ENCODE measurements at places on chromosomes 6 and 20.

GRCh38 chr6:135887069-135887468, 35.6 kb downstream of the PDE7B start:
- DNase-seq: no peak

DNA sequence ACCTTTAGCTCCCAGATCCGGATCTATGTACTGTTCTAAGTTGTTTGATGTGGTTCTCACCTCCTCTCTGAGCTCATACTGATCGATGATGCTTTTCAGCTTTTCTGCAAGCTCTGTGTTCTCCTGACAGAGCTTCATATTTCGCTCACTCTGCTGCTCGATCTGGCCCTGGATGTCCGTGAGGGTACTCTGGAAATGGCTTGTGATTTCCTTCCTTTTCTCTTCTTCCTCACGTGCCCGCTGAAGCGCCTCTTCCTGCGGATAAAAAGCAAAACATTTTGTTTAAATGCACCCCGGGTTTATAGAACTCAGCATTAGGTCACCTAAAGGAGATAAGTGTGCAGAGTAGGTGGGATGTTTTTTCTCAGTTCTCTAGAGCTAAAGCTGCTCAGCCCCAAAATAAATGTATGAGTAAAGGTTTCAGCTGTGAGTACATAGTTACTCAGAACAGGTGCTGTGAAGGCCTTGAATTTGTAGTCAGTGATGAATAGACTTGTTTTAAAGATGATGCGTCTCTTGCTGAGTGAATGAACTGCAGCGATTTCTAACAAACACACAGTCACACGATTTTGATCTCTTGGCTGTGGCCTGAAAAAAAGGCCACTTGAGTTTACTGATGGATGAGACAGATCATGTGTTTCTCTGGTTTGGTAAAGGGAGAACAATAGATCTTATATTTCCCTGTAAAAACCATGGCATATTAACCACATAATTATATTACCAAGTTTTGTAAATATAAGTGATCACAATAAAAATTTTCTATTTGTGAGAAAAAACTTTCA, 29.1 kb downstream of the TXLNB start:
- no peak for DNase-seq

DNA sequence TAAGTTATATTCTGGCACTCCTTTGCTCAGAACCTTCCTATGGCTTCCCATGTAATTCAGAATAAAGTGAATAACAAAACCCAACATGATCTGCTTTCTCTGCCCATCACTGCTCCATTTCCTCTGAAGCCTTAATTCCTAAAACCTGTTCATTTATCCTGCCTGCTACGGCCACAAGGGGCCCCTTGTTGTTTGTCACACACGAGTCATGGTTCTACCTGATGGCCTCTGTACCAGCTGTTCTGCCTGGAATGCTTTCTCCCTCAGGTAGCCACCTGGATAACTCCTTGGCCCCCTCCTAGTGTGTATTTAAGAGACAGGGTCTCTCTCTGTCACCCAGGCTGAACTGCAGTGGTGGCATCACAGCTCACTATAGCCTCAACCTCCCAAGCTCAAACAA, 26.8 kb downstream of the ERGIC3 start:
- DNase-seq: no peak

DNA sequence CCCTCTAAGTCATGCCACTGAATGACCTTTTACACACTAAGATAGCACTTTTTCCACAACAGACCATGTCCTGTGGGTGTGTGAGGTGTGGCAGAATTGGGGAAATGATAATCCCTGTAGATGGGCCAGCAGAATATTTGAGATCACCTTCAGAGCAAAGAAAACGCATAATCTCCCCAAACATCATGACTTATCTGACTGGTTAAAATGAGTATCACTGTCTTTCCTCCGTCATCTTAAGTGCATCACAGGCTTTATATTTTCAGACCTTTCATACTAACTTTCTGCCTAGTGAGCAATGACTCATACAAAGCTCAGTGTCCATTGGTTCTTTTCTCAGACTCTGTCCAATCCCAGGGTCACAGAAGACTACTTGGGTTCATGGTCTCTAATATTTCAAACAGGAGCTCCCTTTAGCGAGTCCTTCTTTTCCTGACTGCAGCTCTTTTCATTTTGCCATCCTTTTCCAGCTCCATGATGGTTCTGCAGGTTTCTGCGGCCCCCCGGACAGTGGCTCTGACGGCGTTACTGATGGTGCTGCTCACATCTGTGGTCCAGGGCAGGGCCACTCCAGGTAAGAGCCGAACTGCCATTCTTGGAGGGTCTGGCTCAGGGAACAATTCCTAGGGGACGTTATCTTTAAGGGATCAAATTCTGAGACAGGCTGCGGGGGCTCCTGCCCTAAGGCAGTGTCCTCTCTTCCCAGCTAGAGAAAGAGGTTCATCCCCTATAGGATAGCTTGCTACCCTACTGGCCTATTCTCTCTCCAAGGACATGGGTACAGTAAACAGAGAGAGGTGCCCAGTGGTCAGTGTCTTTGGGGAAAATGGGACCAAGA, at the start of gene HLA-DPB1:
Gene HLA-DPB1 (plus strand): TSS at position 423 of the 838 bp plus-strand sequence. CDS start 52 bp downstream, at position 475.
- DNase-seq: no peak

GRCh38 chr20:54573838-54574237, 98.4 kb downstream of the DOK5 start:
- no peak for DNase-seq

GRCh38 chr20:48621376-48622078, 206.3 kb downstream of the PREX1 start:
- no peak for DNase-seq

- no peak for DNase-seq
These were observed 15.4 kb upstream of the PAQR8 start for GRCh38 chr6:52346503-52346902.

DNA sequence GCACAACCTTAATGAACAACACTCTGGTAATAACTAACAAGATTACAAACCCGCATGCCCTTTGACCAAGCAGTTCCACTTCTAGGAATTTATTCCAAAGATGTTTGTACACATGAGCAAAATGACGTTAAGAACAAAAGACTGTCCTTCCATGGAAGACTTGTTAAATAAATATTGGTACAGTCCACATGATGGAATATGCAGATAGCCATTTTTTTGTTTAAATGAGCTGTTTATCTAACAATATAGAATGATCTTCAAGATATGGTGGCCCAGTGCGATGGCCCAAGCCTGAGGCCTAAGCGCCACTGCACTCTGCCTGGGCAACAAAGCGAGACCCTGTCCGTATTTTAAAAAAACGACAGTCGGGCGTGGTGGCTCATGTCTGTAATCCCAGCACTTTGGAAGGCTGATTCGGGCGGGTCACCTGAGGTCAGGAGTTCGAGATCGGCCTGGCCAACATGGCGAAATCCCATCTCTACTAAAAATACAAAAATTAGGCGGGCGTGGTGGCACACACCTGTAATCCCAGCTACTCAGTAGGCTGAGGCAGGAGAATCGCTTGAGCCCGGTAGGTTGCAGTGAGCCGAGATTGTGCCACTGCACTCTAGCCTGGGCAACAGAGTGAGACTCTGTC, 7.4 kb upstream of the AHCY start:
- DNase-seq: no peak

DNA sequence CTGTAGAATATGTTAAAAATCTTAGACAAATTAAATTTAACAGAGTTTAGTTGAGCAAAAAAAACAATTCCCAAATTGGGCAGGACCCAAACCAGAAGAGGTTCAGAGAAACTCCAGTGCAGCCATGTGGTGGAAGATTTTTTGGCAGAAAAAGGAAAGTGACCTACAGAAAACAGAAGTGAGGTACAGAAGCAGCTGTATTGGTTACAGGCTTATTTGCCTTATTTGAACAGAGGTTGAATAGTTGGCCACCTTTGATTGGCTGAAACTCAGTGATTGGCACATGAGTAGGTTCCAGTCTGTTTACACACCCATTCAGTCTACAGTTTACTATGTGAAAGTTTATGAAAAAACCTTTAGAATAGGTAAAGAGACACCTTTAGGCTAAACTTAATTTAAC, 110.9 kb upstream of the LAMP5 start:
- no peak for DNase-seq

DNA sequence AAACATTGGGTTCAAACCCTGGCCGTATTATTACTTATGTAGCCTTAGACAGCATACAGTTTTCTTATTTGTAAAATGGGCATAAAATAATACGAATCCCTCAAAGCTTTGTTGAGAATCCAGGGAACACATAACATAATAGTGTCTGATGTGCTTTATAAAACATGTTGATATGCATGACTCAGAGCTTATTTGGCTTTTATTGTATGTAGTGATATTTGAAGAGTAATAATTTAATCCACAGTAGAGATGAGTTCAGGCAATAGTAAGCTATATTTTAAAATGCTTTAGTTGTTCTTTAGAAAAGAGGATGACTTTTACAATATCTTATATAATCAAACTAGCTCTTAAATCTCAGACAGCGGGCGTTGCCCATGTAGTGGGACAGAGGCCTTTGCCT, 176.4 kb downstream of the SIM1 start:
- DNase-seq: no peak

- DNase-seq: no peak
These were observed 37.2 kb downstream of the EBF4 start for GRCh38 chr20:2729791-2730190.

- DNase-seq: no peak
These were observed 91.4 kb downstream of the SYNDIG1 start for GRCh38 chr20:24560571-24561491.

- DNase-seq: no peak
These were observed 112.9 kb downstream of the TRERF1 start for GRCh38 chr6:42338744-42339222.

DNA sequence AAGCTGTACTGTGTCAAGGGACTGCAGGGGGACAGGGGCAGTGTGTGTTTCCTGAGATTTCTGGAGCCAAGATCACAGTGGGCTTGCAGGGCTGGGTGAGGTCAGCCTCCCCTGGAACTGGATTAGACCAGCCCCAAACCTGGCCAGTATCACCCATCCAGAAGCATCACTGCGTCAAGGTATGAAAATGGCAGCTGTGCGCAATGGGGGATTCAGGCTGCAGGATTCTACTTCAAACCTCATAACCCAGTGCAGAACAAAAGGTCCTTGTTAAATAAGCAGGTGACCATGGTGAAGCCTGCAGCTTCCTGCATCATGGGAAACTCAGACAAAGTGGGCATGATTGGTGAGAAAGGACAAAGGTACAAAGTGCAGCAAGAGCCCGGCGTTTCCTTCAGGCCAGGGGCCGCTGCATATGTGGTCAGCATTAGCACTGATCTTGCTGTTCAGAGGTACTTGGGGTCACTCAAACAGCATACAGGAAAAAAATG, 33.4 kb downstream of the TRAF3IP2 start:
- no peak for DNase-seq

DNA sequence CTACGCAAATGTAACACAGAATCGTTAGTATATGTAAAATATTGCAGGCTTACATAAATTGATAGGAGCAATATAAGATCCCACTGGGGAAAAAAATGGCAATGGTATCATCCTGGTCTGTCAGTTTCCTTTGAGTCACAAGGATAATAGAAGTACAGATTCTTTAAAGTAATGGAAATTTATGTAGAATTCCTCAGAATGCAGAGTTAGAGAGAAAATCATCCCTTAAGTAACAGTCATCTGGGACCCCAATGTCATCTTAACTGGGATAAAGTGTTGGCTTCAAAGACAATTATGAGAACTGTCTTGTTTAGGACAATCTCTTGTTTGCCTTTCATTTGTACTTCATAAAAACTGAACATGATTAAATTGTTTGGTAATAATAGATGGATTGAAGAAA, 34.5 kb upstream of the PDE7B start:
- no peak for DNase-seq

- no peak for DNase-seq
These were observed 516.1 kb upstream of the MAN1A1 start for GRCh38 chr6:119865466-119866350.

DNA sequence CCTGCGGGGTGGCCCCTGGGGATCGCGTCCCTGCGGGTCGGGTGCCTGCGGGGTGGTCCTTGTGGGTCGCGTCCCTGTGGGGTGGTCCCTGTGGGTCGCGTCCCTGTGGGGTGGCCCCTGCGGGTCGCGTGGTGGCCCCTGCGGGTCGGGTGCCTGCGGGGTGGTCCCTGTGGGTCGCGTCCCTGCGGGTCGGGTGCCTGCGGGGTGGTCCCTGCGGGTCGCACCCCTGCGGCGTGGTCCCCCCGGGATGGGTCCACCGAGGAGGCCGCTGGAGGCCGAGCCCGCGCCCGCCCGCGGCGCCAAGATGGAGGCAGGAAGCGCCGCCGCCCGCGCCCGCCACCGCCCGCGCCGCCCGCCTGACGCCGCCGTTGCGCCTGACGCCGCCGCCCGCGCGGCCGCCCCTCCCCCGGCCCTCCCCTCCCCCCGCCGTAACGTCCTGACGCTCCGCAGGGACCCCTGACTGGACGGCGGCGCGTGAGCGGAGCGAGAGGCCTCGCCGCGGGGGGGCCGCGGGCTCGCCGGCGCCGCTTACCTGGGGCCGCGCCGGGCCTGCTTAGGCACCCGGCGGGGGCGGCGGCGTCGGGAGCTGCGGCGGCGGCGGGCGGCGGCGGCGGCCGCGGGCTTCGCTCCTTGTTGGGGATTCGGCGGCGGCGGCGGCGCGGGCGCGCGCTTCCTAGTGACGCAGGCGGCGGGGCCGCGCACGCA, at the start of gene GMEB2:
Gene GMEB2 (minus strand): TSS at position 678 of the 705 bp plus-strand sequence. CDS start 7,704 bp downstream, outside the sequence.
- DNase-seq: no peak

DNA sequence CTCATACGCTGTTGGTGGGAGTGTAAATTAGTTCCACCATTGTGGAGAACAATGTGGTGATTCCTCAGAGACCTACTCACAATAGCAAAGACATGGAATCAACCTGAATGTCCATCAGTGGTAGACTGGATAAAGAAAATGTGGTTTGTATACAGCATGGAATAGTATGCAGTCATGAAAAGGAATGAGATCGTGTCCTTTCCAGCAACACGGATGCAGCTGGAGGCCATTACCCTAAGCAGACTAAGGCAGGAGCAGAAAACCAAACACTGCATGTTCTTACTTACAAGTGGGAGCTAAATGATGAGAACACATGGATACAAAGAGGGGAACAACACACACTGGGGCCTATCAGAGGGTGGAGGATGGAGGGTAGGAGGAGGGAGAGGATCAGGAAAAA, 54.6 kb downstream of the SYNJ2 start:
- DNase-seq: no peak

GRCh38 chr6:116625872-116626271, 9.6 kb downstream of the RSPH4A start:
- DNase-seq: no peak

DNA sequence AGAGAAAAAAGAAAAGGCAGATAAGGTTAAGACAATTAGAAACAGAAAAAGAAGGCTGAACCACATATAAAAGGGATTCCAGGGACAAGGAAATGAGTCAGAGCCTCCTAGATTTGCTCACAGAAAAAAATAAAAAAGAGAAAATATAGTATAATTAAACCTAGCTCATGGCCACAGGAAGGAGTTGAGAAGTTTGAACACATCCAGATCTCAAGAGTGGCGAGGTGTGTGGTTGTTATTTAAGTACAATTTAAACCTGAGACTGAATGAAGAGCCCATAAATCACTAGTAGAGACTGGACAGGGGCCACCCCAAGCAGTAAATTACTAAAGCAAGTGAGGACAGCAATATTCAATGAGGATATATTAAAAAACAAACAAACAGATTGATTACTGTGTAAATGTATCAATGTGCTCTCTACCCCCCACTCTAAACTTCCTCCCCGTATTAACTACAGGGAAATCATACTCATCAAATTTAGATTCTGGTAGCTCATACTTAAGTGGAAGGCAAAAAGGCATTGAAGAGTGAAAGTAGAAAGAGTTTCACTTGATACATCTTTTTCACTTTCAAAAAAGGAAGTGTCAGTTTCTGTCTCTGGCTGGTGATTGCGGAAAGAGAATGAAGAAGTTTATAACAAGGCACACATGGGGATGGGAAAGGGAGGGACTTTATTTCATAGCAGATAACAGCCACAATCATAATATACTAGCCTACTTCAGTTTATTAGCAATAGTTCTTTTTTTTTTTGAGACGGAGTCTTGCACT, 49.3 kb upstream of the SCAF8 start:
- no peak for DNase-seq

All from activated CD8-positive, alpha-beta memory T cell treated with anti-CD3 and anti-CD28 coated beads for 1 hour (primary cell).